ENCODE measurements at places on chromosomes 6 and 20.

DNA sequence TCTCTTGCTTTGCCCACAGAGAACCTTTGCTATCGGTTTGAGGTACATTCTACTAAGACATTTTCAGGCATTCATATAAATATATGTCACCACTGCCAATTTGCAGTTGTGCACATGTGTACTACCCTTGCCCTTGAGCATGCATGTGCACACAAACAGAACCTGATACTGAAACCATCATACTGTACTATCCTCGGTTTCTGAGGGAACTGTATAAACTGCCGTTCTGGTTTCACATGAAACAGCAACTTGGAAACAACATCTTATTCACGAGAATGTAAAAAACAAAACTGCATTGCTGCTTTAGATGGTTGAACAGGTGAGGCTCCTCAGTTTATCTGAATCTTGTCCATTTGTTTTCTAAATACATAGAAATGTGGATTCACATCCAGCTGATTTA lies 151.2 kb upstream of the TMEM170B start:
- DNase-seq, result no peak

DNA sequence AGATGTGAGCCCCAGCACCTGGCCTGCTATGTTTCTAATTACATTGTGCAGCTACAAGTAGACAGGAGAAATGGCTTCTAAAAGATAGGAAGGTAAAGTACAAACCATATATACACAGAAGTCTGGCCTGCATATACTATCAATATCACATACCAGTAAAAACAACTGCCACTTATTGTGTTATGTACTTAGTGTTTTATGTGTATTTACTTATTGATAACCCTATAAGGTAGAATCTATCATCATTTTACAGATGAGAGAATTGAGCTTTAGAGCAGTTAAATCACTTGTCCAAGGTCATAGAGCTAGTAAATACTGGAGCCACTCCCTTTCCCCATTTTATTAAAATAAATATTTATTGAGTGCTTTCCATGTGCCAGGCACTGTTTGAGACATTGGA lies 102.4 kb upstream of the PRDM1 start:
- no peak for DNase-seq

DNA sequence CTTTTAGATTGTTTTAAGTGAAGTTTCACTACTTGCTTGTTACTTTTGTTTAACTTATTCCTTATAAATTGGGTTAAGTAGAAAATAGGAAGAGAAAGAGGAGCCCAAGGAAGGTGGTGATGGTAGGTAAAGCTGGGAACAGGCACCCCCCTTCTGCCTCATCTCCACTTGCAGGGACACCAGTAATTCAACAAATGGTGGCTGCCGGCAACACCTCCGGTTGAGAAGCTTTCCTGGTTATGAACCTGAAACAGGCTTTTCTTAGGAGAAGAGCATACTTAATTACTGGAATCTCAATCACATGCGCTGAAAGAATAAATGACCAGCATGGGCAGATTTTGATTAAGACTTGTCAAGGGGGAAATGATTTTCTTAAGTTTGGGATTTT lies 158.9 kb upstream of the ZNF217 start:
- no peak for DNase-seq

DNA sequence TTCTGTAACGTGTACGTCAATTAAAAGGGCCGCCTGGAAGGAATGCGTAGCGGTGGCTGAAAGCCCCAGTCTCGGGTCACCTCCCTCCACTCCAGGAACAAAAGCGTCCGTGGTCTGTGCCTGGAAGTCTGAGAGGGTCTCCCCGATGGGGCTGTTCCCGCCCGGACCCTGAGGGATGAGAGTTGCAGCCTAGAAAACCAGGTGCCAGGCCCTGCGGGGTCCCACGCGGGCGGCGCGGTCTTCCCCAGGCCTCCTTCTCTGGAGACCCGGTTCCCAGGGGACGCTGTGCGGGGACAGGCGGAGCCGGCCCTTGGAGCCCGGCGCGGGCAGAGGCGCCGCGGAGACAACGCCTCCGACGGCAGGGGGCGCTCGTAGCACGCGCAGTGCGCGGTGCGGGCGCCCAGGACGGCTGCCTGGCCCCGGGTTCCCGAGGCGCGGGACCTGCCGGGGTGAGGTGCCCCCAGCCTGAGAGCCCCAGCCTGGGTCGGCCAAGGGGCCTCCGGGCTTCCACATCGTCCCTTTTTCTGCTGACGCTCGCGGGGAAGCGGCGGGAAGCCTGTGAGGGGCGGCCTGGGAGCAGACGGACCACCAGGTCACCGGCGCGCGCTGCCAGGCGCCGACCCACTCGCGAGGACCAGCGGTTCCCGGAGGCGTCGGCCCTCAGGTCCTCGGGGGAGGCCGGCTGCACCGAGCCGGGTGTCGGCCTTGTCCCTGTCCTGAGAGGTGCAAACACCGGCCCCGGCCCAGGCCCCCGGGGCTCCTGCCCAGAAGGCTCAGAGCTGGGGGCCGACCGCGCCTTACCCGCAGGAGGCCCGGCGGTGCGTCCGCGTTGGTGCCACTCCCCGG lies 5.3 kb upstream of the FOXC1 start:
- DNase-seq, result no peak

GRCh38 chr6:78593898-78594667 lies 273.3 kb upstream of the IRAK1BP1 start:
- no peak for DNase-seq

DNA sequence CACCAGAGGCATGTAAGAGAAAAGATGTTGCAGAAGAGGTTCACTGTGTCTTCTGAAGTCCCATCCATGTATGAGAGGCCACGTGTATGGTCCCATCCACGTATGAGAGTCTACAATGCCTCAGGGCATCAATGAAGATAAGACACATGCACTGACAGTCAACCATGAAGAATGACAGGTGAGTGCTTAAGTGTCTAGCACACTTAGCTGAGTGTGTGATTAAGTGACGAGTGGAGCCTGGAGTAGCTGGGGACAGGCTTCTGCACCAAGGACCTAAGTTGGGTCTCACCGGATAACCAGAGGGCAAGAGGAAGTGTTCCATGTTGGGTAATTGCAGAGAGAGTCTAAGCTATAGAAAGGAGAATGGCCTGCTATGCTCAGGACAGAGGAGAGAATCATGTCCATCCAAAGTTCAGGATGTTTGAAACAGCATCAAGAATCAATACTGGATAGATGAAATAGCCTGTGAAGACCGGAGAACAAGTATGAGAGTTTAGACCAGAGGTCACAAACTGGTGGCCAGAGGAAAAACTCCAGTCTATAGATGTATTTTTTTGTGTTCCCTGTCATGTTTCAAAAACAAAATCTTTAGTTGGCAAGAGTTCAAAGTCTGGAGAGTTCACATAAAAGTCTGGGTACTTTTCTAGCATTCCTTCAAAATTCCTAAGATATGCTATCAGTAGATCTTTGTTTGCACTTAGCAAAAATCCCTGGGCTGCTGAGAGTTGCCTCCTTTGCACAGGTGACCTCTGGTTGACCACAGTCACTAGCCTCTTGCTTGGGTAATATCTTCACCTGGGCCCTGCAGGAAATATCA lies 165.8 kb downstream of the KIF16B start:
- DNase-seq, result peak; percentile 27

GRCh38 chr6:3561725-3562124 lies 104.9 kb upstream of the SLC22A23 start:
- no peak for DNase-seq

Measured in NCI-H1417 (cell line).